GM20000 (cell line): ENCODE measurements at places on chromosomes 3 and 15.

DNA sequence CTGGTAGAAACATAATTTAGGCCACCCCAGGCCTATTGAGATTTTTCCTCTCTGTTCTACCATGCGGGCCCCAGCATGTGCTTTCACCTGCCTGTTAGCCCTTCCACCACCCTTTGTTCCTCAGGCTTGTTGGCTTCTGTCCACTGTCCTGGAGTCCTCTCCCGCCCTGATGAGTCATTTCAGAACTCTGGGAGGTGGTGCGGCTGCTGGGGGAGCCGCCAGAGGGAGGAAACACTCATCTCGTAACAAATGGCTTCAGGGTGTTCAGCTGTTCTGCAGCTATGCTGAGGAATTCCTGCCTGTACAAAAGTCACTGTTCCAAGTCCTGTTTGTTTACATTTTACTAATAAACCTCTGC, 36.3 kb downstream of the LRTM1 start:
- DNase-seq, result no peak

- no peak for DNase-seq
Measured at GRCh38 chr3:131914090-131914691, 120.6 kb downstream of the CPNE4 start.

- no peak for DNase-seq
Measured at GRCh38 chr3:32147509-32147908, 41.1 kb downstream of the GPD1L start.

DNA sequence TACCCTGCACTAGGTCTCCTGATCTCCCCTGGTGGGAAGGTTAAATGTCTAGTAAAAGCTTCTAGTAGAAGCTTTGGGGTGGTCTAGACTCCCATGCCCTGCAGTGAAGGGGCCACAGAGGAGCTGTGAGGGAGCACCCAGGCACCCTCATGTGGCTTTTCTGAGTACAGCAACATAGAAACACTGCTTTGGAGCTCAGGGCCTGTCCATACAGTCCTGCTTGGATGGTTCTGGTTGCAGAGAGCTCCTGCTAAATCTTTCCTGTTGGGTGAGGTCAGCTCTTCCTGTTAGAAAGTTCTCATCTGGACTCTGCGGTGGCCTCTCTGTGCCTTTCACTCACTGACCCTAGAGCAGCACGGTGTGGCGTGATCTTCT, 47.8 kb downstream of the GPD1L start:
- no peak for DNase-seq

DNA sequence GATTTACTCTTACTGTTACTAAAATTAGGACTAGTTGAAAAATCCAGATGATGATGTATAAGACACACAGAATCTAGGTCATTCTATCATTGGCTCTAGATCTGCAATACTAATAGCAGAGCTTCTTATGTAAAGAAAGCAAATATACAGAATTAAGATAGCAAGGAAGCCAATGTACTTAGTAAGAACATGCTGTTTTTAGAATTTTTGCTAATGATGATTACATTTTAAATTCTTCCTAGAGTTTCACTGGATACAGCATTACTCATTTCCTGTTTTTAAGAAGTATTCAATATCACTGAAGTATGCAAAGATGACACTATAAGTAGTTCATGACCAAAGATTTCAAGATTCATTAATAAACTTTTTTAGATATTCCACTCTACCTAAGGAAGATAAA, 60.7 kb downstream of the CFAP20DC start:
- no peak for DNase-seq

DNA sequence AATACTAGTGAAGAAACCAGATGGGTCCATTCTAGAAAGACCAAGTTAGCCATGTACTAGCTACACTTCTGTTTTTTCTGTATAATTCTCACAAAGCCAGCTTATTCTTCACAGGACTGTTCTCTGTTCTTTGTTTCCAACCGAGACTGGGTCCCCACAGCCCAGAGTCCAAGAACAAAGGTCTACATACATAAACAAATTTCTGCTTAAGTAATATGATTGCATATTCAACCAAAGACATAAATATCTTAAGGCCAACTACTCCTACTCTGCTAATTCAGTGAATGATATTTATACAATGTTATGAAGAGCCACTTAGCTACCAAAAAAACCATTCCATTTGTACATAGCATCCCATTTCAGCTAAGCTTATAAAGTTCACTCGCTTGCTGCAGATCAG, 299.8 kb upstream of the CCDC54 start:
- no peak for DNase-seq

- no peak for DNase-seq
Measured at GRCh38 chr3:22373827-22374226, 622.8 kb upstream of the ZNF385D start.

DNA sequence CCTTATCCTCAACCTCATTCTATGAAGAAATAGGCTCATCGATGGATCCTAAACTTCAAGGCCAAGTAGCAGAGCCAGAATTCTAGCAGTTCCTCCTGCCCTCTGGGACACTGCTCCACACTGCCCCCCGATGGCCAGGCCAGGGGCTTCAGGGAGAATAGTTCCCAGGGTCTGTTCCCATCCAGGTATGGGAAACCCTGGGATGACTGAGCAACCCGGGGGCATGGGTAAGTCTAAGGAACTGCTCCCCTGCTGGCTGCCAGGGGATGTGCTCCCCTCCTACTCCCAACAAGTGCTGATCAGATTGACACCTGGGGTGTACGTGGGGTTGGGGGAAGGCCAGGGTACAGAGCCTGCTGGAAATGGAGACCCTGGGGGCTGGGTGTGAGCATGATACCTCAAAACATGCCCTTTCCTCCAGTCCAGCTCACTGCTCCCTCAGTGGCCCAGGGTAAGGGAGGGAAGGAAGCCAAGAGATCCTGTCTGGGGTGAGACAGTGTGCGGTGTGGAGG, 7.6 kb downstream of the ULK3 start:
- peak; percentile 74 for DNase-seq

DNA sequence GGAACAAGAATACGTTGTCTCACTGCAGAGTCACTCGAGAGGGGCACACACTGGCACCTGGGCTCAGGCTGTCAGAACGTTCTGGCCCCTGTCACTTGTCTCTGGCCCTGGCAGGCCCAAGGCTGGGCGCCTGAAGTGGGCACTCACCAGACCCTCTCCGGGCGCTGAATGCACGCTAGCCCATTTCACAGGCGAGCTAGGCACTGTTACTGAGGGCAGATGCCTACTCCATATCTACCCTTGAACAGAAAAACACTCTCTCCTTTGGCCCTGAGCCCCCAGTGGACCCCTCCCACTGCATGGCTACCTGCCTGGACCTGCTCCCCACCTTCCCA, 42.3 kb upstream of the IQSEC1 start:
- DNase-seq, result no peak
